ENCODE measurements at places on chromosomes 12 and 14.

DNA sequence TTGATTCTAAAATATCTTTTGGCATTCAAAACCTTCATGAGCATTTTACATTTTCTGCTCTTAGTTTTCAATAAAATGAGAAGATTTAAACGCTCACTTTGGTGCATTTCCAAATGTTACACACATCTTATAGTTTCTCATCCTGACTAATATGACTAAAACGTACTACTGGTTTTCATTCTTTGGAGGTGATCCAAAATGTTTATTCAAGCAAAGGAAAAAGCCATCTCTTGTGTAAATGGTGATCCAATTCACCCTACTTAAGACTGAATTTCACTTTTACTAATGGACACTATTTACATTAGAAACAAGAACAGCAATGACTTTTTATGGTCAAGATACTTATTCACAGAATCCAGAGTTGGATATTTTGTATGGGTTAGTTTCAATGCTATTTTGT lies 86.6 kb downstream of the KITLG start:
- DNase-seq, result no peak

DNA sequence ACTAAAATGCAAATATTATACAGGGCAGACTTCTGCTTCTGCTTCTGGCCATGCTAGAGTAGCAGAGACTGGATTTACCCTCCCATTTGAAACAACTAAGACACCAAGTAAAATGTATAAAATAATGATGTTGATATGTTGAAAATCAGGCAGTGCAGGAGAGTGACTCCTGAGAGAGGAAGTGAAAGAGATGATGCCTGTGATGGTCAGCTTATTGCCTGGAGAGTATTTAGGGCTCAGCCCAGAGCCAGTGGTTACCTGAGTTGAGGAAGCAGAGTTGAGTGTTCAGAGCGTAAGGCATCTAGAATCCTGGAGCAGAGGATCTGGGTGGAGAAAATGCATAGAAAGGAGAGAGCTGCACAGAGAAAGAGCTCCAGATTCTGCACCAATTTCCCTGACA lies 131.8 kb upstream of the C14orf180 start:
- DNase-seq, result no peak

DNA sequence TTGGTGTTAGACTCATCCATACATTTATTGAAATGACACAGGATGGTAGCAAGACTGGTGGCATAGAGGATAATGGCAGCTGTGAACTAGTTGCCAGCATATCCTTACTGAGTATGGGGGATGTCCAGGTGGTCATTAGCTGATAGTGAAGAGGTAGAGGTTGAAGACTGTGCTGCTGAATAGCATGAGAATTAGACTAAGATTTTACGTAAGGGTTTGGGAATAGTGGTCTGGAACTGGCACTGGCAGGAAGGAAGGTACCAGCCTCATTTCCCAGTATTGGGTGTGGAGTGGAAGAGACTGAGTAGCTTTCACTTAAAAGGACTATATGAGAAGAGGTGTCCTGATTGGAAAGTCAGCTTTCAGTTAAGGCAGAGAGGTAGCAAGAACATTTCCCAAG lies 6.5 kb downstream of the ERC1 start:
- no peak for DNase-seq

DNA sequence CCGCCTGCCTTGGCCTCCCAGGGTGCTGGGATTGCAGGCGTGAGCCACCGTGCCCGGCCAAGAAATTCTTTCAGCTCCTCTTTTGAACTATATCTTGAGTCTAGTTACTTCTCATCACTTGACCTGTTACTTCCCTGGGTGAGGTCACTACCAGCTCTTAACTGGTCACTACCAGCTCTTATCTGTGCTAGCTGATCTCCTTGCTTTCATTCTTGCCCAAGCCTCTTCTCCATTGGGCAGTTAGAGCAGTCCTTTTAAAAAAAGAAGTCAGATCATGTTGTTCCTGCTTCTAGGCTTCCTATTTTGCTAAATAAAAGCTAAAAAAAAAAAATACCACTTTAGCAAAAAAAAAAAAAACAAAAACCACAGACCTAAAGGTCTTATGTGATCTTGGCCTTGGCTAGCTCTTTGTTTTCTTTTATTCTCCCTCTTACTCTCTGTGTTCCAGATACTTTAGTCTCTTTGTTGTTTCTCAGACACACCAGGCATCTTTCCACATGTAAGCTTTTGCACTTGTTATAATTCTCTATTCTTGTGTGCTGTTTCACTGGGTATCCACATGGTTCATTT lies 63.5 kb downstream of the RAD51B start:
- no peak for DNase-seq

GRCh38 chr12:50110127-50110761 lies 1.8 kb upstream of the COX14 start:
- DNase-seq, result no peak

DNA sequence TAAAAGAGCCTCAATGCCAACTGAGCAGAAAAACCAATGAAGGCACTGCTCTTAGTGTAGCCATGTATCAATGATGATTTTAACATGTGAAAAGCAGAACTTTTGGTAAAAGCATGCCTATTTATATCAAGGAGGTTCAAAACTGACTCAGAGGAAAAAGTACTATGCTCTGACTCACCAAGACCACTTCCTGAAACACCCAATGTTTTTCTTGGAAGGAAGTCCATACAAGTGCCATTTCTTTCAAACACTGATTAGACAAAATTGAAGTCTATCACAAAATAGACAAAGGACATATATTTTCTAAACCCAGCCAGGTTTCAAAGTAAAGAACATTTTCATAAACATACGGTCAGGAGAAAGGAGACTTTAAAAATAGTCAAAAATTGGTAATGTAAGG lies 88.6 kb downstream of the EPS8 start:
- DNase-seq, result no peak

- DNase-seq, result no peak
Measured at GRCh38 chr14:35196571-35196970, 74.2 kb downstream of the PRORP start.

Measured in stimulated activated CD8-positive, alpha-beta memory T cell treated with anti-CD3 and anti-CD28 coated beads, Interleukin-4, amount 100 ng/mL, for 1 hour (primary cell).